ENCODE measurements at places on chromosomes 1 and 21. TPM values are rescaled to one million over a fixed set of nuclear protein-coding genes. Genes with fewer than 3 reads are reported as not detected.

The CASZ1 gene
- total RNA-seq, result 18.8 TPM

The TAS1R1 gene
- total RNA-seq, result 0.10 TPM

The VANGL2 gene
- total RNA-seq, result under 0.01 TPM

The IGFN1 gene
- total RNA-seq, result under 0.01 TPM

The E2F2 gene
- total RNA-seq, result 2.7 TPM

The LIN28A gene
- not detected for total RNA-seq

The HEYL gene
- not detected for total RNA-seq

The RYR2 gene
- total RNA-seq, result 0.21 TPM

The DFFB gene
- 4.2 TPM for total RNA-seq

The CD160 gene
- total RNA-seq, result 9.0 TPM

The AGBL4 gene
- total RNA-seq, result 0.10 TPM

The CDKN2C gene
- total RNA-seq, result 5.2 TPM

The CDC42BPA gene
- 2.3 TPM for total RNA-seq

The SPATC1L gene
- total RNA-seq, result 1.7 TPM

The STX12 gene
- total RNA-seq, result 45.4 TPM

The GPATCH2 gene
- 14.3 TPM for total RNA-seq

The CLCA4 gene
- not detected for total RNA-seq

The RIPPLY3 gene
- total RNA-seq, result not detected

The SLC30A10 gene
- not detected for total RNA-seq

The A3GALT2 gene
- not detected for total RNA-seq

The IGSF21 gene
- total RNA-seq, result not detected

The BARHL2 gene
- total RNA-seq, result not detected

The MCM3AP gene
- total RNA-seq, result 38.8 TPM

The LRRC39 gene
- 1.3 TPM for total RNA-seq

The OR2T29 gene
- total RNA-seq, result not detected

The RHBDL2 gene
- total RNA-seq, result not detected

The NEGR1 gene
- total RNA-seq, result 0.31 TPM

The TTC39A gene
- total RNA-seq, result 0.10 TPM

The TNNI3K gene
- 0.94 TPM for total RNA-seq

The DENND1B gene
- 54.8 TPM for total RNA-seq

The BNIPL gene
- 0.10 TPM for total RNA-seq

Data from mononuclear cell (primary cell).